NK-92 treated with Interleukin-12 subunit alpha and Interleukin-12 subunit beta, amount 100 ng/mL, for 24 hours (cell line): ENCODE measurements at places on chromosomes 12 and 14.

DNA sequence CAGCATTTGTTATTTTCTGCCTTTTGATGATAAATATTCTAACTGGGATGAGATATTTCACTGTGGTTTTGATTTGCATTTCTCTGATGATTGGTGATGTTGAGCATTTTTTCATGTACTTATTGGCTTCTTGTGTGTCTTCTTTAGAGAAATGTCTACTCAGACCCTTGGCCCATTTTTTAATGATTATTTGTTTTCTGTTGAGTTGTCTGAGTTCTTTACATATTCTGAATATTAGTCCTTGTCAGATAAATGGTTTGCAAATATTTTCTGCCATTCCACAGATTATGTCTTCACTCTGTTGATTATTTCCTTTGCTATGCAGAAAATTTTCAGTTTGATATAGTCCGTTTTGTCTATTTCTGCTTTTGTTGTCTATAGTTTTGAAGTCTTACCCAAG is 317.0 kb downstream of the CEP128 start:
- no peak for DNase-seq

GRCh38 chr14:65290830-65291229 is 121.7 kb upstream of the FUT8 start:
- no peak for DNase-seq

DNA sequence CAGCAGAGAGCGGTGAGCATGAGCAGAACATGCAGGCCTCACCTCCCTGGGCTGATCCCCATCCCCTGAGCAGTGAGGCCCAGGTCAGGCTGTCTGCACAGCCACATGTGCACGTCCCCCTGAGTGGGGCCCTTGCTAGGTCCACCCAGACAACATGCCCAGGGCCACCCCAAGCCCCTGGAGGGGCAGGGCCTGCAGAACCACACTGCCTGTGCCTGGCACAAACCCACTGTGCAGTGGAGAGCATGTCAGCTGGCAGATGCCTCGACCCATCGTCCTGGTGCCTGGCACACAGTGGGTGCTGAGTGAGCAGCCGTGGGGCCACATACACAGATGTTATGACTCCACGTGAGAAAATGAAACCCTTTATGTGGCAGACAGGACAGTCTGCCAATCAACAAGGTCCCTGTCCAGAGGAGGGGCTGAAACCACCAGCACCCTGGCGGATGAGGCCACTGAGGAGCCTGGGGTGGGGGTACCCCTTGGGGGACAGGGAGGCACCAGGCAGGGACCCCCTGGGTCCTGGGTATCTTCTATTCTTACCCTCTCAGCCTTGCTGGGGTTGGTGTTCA is 8.3 kb downstream of the ANHX start:
- no peak for DNase-seq

DNA sequence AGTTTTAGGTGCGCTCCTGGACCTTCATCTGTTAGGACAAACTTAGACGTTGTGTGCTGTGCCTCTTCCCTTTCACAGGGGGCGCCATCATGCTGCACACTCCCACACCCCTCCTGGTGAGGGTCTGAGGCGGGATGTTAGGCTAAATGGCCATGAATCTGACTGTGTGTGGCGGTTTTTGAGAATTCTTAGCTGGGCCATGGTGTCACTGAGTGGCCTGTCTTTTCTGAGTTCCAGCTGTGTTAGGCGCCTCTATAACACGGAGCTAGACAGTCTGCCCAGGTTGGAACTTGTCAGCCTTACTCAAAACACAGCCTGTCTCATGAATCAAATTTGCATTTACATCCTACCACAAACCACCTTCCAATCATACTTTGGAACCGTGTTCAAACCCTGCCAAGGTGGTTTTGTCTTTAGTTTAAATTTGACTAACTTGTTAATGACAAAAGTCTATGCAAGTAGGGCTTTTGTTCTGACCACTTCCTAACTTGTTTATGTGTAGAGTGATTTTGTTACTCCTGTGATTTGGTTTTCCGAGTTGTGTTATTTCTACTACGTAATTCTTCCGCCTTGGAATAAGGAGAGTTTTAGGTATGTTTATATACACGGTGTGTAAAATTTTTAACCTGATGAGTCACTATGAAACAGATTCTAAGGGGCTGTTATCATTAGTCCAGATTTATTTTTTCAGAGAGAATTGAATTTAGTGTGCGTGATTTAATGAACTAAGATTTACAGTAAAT is 19.6 kb downstream of the ACVR1B start:
- peak; percentile 35 for DNase-seq

GRCh38 chr12:33156042-33156441 is 259.5 kb upstream of the PKP2 start:
- no peak for DNase-seq

DNA sequence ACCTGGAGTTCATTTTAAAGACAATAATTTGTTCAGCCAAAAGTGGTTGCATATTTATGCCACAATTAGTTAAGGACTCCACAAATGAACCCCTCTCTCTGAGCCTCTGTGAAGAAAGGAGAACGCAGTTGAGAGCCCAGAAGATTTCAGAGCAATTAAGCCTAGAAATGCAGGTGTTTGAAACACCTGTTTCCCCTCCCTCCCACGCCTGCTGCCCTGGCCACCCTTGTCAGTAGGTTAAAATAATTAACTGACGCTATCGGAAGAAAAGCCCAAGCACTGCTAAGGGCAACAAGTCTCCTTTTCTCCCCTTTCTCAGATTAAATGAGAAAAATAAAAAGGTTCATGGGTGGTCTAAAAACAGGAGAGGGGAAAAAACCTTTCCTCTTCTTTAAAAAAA is 99.2 kb downstream of the PPM1A start:
- no peak for DNase-seq

GRCh38 chr14:85426068-85426935 is 103.6 kb upstream of the FLRT2 start:
- DNase-seq: no peak

DNA sequence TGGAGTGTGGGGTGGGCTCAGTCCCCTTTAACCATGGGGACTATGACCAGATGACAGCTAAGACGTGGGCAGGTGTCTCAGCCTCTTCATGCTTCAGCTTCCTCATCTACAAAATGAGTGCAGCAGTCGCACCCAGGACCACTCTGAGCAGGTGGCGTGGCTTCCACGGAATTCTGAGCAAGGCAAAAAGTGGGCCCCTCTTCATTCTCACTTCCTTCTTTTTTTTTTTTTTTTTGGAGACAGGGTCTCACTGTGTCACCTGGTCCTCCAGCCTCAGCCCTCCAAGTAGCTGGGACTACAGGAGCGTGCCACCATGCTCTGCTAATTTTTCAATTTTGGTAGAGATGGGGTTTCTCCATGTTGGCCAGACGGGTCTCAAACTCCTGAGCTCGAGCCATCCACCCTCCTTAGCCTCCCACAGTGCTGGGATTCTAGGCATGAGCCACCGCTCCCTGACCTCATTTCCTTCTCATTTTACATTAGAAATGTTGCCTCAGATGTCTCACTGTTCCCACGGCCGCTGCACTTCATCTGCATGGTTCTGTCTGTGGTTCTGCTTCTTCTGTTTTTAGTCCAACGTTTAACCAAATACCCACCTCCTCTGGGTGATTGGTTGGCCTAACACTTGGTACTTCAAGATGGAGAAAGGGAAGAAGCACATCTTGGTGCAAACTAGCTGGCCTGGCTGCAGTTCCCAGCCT is 41.3 kb upstream of the BCL7A start:
- DNase-seq: no peak

- no peak for DNase-seq
Observed at GRCh38 chr12:12684375-12685106, 11.4 kb downstream of the GPR19 start.

DNA sequence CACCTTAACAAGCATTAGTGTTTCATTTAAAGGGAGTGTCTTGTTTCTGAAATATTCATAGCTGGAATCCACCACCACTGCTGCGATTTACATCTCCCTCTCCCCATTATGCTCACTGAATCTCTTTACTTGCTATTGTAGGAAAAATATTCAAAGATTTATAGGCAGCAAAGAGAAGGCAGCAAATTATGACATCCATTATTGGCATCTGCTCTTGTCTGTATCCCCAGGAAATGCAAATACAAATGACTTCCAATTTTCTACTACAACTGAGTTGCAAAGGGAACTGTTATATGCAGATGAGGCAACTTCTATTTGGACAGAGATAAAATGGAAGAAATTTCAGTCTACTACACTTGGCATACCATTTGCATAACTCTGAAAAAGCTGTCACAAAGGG is 88.4 kb upstream of the PRKD1 start:
- DNase-seq: no peak

- DNase-seq: no peak
Observed at GRCh38 chr12:68007466-68007865, 18.2 kb downstream of the IFNG-AS1 start.

DNA sequence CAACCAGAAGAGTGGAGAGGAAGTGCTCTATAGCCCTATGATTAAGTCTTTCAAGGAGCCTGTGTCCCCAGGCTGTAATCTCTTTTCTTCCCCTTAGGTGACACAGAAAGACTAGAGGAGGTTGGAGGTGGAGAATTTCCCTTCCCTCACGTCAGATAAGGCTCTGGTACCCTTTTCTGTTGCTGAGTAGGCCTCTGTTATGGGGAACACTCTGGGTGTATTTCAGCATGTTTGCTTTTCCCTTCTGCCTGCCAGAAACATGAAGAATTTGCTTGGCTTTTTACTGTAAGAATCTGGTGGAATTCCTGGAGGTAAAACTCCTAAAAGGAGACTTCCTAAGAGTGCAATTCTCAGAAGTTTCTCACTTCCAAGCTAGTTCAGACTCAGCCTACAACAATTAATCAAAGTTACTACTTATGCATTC is 58.3 kb downstream of the SIX1 start:
- no peak for DNase-seq

DNA sequence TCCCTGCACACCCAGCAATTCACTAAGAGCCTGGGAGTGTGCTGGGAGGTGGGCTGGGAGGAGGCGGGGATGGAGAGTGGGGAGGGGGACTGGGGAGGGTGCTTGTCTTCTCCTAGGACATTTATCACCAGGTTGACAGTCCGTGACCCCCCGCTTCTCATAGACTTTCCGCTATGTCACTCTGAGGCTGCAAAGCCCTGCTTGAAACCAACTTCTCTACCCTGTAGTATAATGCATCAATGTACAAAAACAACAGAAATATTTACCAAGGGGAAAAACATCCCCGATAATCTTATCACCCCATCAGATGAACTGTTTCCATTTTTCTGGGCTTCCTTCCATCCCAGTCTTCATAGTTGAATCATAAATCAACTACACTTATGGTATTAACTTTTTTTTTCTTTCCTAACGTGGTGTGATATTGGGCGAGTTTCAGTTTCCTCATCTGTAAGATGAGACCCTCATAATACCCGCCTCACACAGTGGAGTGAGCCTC is 28.6 kb upstream of the BATF start:
- DNase-seq: no peak

- no peak for DNase-seq
Observed at GRCh38 chr12:3628629-3629028, 124.3 kb downstream of the CRACR2A start.

- no peak for DNase-seq
Observed at GRCh38 chr12:31620311-31620710, 29.4 kb upstream of the DENND5B start.

DNA sequence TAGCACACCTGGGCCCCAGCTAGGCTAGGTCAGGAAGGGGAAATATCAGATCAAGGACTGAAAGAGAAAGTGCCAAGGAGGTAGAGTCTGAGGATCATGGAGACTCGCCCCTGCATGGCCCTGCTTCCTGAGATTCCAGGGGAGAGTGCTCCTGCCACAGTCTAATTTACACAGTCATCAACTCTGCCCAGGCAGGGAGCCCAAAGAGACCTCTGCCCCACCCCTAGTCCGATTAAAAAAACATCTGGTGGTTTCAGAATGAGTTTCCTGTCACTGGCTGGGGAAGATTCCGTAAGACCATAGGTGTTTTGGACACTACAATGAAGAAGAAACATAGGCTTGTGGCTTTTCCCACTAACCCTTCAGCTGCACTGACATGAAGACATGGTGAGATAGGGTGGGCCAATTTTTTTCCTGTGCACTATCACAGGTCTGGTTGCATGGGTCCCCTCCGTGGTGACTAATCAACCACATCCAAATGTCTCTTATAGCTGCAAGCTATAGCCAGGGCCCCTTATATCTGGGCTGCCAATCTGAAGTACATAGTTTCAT is 31.5 kb upstream of the GZMB start:
- DNase-seq: peak; percentile 70

GRCh38 chr12:61490526-61491498 is 769.4 kb upstream of the USP15 start:
- no peak for DNase-seq

DNA sequence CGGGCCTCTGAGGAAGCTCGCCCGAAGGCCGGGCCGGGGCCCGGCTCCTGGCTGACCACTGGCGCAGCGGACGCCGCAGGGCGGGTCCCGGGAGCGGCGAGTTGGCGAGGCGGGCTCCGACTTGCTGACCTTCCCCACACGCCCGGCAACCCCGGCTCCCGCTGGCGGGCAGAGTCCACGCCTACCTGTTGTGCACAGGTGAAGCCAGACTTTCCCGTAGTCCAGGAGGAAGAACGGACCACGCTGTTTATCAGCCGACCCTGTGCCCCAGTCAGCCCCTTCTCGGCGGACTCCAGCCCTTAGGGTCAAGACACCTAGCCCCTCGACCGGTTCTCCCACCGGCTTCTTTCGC is 407 bp downstream of the HEATR5A start:
- DNase-seq: peak; percentile 28

DNA sequence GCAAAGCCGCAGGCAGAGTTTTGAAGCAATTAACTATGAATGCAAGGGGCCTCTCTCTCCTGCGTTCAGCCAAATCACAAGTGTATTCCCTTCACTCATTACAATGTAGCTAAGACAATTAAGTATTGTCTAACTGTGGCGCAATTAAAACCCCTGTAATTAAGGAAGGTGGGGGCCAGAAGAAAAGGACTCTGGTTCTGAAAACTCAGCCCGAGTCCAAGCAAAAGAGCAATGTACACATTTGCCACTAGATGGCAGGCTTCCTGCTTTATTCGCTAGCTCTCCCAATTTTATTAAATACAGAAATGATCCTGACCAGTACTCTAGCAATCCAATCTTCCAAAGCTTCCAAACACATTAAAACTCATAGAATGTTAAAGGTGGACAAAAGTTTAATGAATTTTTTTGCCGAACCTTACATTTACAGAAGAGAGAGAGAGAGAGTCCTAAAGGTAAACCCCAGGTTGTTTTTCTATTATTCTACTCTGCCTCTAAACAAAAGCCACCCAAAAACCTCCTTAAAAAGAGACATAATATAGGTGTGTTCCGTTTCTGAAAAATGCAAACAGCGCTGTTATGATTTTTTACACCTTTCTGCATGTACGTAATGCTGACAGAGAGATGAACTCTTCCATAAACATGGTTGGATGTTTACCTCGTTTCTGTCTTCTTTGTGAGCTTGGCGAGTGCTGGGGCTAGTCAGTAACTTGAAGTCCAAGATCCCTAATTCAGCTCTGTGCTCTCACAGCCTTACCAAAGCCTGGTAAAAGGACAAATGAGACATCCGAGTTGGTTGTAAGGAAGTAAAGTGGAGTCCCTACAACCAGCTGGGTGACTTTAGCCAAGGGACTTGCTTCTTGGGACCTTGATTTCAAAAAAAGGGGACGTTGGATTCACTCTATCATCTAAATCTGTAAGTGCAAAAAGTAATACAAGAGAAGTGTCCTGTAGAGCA is 50.9 kb upstream of the VASH1 start:
- no peak for DNase-seq
